Inflammatory macrophage treated with lipopolysaccharide for 1 hour (primary cell): ENCODE measurements at places on chromosomes 13 and 19.

DNA sequence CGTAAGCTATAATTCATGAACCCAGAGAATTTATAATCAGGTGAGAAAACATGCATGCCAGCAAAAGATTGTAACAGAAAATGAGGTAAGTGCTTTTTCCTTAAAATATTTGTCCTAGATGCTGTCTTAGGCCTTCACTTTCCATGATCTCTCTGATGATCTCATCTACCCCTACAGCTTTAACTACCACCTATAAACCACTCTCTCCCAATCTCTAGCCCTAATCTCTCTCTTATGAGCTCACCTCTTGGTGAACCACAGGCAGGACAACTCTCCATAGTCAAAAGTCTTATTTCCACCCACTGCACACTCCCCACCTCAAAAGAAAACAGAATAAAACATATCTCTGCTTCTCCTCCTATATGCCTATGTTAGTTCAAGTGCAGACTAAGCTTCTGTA, 137.1 kb downstream of the SLC7A1 start:
- DNase-seq = no peak

DNA sequence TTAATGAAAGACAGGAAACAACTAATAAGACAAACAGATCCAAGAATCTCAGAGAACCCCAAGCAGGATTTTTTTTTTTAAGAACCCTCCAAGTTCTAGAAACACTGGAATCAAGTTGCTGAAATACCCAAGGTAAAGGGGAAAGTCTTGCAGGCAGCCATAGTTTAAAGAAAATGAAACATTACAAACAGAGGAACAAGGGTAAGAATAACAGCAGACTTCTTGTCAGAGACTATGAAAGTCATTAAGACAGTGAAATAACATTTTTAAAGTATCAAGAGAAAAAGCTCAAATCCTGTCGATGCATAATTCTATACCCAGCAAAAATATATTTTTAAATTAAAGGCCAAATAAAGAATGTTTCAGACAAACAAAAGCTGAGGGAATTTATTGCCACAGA, 67.1 kb downstream of the WASF3 start:
- no peak for DNase-seq

GRCh38 chr13:109309625-109310363, 476.6 kb downstream of the IRS2 start:
- DNase-seq = no peak

DNA sequence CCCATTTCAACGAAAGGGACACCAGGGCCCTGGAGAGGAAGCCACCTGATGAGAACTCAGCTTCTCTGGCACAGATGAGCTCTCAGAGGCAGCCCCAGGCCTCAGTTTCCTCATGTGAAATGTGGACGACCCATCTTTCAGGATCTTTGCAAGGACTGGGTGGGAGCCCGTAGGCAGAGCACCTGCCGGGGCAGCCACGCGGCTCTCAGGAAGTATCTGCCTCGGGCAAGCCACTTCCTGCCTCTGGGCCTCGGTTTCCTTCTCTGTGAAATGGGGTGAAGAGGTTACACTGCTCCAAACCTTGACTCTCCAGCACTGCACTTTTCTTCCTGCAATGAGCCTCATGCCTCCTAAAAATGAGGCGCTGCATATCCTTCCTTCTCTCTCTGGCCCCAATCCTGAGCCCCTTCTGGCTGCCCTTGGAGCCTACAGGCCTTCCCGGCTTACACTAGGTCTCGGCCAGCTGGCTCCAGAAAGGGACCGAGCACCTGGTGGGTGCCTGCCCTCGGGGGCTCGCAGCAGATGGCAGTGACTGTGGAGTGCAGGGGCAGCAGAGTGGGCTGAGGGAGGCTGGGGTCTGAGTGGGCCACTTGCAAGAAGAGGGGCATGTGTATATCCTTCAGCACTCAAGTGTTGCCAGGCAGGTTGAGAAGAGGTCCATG, 3.5 kb downstream of the SSBP4 start:
- DNase-seq = no peak

DNA sequence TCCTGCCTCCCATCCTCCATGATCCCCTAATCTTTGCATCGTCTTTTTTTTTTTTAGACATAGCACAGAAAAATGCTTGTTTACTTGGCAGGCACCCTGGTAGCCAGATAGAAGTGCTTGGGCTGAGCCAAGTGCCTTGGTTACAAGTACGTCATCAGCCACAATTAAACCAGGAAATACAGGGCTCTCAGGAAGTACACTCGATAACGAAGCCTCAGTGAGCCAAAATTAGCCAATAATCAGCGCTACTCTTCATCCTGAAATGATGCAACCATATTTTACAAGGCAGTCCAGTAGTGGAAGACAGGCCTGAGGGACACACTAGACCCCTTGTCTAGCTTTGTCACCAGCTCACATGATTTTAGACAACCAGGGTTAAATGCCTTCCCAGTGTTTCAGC, 194.0 kb upstream of the NBEA start:
- DNase-seq = no peak

DNA sequence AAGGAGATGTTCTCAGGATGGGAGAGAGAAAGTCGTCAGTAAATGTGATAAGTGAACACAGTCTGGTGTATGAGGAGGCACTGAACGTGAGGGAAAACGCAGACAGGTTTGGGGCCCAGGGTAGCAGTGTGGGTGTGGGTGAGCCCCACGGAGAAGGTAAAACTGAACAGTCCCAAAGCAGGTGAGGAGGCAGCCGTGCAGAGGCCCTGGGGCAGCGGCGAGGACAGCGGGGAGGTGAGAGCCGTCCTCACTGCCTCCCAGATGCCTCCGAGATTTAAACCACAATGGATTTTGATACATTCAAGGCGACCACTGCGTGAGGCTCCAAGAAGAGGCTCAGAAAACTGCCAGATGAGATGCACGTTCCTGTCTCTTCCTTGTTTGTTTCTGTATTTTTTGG, 14.5 kb upstream of the SHC2 start:
- DNase-seq = no peak

DNA sequence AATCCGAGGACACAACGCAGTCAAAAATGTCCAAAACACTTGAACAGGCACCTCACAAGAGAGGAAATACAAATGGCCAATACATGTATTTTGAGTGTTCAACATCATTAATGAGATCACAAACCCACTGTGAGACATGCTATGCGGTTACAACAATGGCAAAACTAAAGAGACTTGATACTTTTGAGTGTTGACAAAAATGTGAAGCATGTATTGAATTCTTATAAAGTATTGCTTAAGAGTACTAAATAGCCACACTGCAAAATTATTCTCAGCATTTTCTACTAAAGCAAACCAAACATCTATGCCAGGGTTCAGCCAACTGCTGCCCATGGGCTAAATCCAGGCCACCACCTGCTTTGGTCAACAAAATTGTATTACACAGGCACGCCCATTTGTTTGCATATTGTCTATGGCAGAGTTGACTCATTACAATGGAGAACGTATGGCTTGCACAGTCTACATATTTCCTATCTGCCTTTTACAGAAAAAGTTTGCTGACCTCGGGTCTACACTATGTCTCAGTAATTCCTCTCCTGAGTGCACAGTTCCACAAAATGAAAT, 135.3 kb downstream of the B3GLCT start:
- no peak for DNase-seq

DNA sequence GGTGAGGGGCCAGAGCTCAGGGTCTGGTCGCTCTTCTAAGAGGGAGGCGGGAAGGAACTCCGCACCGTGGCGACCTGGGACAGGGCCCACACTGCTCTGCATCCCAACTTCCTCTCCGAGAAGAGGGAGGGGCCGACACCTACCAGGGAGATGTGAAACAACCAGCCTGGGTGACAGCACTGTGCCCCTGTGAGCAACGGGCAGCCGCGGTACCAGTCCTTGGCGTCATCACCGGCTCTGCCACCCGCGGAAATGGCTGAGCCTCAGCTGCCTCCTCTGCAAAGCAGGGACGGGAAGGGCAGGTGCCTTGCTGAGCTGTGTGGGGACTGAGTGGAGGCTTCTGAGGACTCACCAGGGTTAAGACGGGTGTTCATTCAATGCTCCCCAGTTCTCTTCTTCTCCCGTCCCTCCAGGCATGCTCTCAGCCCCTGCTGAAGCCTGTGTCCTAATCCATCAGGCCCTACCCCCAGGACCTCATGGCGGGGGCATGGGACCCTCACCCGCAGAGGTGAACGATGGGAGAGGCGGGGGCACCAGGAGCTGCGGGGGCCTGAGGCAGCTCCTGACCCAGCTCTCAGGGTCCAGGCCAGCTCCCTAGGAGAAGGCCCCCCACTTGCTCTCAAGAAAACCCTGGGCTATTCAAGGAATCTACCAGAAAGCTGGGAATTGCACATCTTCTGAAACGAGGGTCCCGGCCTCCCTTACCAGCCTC, 9.3 kb downstream of the ZNF787 start:
- DNase-seq = peak; percentile 77

GRCh38 chr19:38402623-38402966, 298 bp upstream of the FAM98C start:
- DNase-seq = no peak

- DNase-seq = no peak
Measured at GRCh38 chr19:56681702-56682101, 10.1 kb upstream of the ZNF835 start.

DNA sequence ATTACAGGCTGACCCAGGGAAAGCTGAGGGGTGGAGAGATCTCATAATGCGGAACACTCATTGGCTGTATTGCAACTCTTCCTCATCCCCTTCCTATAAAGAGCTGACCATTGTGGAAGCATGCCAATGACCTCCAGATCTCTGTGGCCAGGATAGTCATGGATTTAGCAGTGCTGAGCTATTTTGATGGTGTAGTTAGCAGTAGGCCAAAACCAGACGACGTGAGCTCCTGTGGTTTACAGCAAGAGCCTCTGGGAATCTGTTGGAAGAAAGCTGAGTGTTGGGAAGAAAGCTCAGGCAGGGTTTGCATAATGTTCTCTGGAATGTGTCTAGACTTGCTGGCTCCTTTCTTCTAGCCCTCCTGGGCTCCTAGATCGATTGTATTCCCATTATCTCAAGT, 187.5 kb upstream of the GPC6 start:
- DNase-seq = no peak

GRCh38 chr19:50815439-50815838, 8.1 kb downstream of the KLK1 start:
- no peak for DNase-seq

DNA sequence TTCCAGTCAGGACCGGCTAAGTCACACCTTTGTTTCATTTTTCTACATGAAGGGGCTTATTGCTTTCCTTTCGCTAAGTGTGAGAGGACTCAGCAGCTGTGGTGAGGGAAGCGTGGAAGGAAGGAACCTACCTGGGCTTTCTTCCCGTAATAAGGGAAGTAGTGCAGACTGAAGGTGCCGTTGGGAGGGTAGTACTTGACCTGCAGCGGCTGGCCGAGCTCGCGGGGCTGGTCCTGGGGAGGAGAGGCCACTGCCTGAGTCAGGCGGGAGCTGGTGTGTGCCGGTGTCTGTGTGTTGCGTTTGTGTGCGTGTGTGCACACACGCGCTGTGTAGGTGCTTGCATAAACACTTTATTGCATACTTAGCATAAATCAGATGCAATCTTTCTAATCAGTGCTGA, 7.7 kb downstream of the ATP4B start:
- no peak for DNase-seq

DNA sequence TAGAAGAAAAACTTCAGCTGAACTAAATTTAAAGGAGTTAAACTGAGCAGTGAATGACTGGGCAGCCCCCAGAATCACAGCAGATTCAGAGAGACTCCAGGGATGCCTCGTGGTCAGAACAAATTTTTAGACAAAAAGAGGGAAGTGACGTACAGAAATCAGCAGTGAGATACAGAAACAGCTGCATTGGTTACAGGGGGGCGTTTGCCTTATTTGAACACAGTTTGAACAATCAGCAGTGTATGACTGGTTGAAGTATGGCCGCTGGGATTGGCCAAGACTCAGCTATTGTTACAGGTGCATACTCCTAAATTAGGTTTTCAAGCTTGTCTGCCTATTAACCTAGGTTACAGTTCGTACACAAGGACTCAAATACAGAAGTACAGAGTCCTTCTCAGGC, 2.2 kb upstream of the SPRYD7 start:
- DNase-seq = peak; percentile 72

DNA sequence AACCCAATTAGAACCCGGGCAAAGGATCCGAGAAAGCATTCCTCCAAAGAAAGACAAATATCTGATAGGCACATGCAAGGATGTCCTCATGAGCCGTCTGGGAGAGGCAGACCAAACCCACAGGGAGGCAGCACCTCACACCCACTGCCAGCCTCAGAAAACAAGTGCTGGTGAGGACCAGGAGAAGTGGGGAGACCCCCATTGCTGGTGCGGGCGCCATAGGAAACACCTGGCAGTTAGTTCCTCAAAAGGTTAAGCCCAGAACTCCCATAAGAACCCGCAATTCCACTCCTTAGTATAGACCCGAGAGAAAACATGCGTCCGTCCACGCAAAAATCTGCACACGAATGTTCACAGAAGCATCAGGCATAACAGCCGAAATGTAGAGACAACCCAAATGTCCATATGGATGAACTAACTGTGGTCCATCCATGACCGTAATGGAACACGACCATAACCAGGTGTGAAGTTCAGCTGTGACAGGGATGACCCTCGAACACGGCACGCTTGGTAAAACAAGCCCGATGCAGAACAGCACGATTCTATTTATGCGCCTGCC, 7.9 kb downstream of the ZNF787 start:
- no peak for DNase-seq

DNA sequence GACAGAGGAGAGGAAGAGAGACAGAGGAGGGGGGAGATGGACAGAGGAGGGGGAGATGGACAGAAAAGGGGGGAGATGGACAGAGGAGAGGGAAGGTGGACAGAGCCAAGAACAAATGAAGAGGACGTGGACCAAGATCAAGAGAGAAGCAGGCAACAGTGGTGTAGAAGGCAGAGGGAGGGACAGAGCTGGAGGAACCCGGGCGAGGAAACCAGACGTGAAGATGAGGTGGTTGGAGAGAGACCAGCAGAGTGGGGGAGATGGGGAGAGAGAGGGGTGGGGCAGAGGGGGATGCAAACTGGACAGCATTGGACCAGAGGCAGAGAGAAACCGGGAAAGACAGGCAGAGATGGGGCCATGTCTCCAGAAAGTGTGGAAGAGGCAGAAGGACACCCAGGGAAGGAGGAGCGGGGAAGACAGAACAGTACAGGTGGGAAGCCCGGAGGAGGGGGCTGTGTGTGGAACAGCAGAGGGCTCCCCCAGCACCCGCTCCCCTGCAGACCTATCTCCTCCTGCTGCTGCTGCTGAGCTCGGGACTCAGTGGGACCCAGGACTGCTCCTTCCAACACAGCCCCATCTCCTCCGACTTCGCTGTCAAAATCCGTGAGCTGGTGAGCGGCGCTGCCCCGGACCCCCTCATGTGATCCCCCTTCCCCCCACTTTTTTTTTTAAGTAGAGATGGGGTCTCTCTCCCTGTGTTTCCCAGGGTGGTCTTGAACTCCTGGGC, 1.3 kb downstream of the FLT3LG start:
- DNase-seq = no peak

GRCh38 chr13:112062571-112063570, 4.1 kb upstream of the SOX1 start:
- DNase-seq = no peak

- no peak for DNase-seq
Measured at GRCh38 chr19:45158503-45159209, 2.1 kb downstream of the NKPD1 start.

- no peak for DNase-seq
Measured at GRCh38 chr13:32600890-32601289, 14.6 kb downstream of the PDS5B start.
